ENCODE measurements at places on chromosomes 16 and 17.
A peak's percentile ranks its signal among the peaks of the same experiment; 100 is the strongest.

DNA sequence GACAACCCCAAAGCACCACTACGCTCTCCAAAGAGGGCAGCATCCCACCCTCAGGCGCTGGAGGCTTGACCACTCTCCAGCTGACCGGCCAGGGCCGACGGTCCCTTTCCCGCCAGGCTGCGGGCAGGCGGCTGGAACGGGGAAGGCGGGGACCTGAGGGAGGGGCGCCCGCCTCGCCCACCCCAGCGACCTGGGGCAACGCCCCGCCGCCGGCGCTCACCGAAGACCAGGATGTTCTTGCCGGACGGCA, 431 bp downstream of the DYNC1LI2 start:
- no peak for DNase-seq

DNA sequence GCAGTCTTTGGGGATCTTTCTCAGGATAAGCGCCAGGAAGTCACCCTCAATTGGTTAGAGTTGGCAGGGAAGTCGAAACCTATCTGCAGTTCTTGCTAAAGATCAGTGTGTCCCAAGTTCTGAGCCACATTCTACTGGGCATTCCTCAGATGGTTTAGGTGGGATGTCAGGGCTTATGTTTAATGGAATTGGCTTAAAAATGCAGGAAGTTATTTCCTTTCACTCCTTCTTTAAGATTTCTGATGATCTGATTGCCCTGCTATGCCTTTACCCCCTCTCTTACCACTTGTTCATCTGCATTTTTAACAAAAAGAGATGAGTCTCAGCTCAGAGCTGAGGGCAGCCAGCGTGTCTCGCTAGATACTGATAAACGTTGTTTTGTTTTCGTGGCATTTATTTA, 30.8 kb downstream of the FOXL1 start:
- DNase-seq: no peak

DNA sequence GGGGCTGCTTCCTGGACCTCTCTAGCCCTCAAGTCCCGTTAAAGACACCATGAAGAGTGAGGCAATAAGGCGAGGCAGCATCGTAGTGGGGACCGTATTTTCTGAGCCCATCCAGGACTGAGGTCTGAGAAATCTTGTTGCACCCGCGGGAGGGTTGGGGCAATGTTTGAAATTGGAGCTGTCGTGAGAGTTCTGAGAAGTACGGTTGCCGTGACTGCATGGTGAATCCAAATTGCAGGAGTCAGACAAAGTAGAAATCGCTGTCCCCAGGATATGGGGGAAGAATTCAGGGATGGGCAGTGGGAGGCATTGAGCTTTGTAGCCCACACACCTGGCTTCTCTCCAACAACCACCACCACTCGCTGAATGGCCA, 42.0 kb upstream of the RPL38 start:
- DNase-seq: no peak

DNA sequence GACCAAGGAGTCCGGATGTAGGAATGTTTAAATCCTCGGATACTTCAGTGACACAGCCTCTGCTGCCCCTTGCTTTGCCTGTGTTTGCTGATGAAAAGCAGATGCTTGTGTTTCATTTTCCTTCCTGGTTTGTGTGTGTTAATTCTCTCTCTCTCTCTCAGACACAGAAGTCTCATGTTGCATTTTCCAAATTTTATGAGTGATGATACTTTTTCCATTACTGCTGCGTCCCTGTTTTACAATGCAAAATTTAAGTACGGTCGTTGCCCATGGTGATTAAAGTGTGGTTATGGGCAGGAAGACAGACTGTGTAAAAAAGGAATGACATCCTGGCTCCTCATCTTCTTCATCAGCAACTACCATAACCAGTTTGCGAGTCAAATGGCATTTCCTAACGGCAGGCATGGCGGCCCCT, 5.7 kb downstream of the RMI2 start:
- DNase-seq: no peak

DNA sequence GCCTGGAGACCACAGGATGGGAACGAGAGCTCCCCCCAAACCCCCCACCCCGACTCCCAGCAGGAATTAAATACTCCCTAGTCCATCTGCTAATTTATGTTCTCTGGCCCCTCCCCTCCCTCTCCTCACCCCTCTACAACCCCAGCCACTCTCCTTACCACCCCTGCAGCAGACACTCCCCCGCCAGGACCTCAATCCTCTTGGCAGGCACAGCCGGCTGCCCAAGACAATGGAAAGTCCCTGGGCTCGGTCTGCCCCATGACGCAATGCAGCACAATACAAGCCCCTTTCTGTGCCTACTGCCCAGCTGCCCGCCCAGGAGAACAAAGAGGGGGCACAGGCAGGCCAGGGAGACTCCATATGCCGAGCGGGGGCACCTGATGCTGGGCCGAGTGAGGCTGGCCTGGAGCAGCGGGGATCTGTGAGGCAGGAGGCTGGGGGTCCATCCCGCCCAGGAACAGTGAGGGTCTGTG, 30.3 kb upstream of the CDC42EP4 start:
- DNase-seq: no peak

- DNase-seq: no peak
Measured at GRCh38 chr16:75606507-75606906, 16.6 kb downstream of the ADAT1 start.

GRCh38 chr17:68459037-68459639, 1.8 kb upstream of the WIPI1 start:
- DNase-seq: no peak

DNA sequence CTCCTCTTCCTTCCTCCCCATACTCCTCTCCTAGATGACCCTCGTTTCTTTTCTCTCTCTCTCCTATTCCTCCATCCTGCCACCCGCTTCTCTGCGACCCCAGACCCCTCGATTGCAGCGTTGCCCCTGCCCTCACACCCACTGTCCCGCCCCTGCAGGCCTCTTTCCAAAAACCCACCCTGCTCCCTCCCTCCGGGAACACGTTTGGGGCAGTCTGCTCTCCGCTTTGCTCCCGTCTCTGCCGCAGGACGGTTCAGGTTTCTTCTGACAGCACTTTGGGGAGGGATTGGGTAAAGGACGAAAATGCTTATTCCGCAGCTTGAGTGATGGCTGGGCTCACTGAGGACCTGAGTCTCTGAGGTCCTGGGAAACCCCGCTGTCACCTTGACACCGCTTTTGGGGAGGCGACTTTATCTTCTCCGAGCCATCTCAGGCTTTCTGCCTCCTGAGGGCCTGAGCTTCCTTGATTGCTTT, 690 bp downstream of the NDE1 start:
- DNase-seq: peak; percentile 7

- DNase-seq: no peak
Measured at GRCh38 chr17:73902416-73903181, 258.4 kb upstream of the SDK2 start.

DNA sequence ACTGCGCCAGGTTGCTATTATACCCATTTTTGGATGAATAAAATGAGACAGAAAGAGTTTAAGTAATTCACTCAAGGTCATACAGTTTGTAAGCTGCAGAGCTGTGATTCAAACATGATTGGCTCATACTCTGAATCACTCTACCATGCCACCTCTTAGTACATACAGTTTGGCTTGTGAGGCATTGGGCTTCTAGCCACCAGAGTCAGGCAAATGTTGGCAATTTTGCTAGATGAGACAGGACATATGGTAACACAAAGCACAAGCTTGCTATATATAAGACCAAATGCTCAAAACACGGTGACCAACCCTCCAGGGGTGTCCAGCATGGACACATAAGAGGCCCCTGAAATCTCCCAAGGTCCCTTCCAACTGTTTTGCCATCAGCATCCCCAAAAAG, 236.0 kb upstream of the IRX5 start:
- no peak for DNase-seq

- DNase-seq: no peak
Measured at GRCh38 chr17:28598389-28598788, 436 bp downstream of the SPAG5 start.

DNA sequence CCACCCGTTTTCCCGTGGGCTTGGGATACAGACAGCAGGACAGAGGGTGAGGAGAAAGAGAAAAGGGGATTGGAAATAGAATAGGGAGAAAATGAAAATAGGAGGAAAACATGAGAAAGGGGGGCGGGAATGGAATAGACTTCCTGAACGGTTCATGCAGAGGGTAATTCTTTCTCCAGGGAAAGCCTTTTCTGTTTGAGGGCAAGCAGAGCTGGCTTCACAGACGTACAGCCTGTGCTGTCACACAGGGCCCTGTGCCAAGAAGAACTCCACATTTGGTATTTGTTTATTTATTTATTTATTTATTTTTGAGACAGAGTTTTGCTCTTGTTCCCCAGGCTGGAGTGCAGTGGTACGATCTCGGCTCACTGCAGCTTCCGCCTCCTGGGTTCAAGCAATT, 12.0 kb downstream of the MILR1 start:
- no peak for DNase-seq

GRCh38 chr17:1639549-1640180, 5.9 kb downstream of the SCARF1 start:
- no peak for DNase-seq

GRCh38 chr16:21302898-21303528, 24.9 kb upstream of the CRYM start:
- no peak for DNase-seq

DNA sequence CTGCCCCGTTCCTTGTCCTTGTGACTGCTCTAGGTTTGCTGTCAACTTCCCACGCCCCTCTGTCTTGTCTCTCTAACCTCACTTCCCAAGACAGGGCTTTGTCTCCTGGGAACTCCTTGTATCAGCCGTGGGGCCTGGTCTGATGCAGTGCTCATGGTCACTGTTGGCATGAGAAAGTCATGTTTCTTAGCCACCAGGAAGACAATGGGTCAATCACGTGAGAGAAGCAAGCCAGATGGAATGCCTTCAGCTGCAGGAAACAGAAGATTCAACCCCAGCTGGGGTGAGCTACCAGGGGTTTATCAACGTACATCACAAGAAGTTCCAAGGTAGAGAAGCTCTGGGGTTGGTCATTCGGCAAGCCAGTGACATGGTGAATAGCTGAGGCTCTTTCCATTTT, 116.6 kb downstream of the IRF8 start:
- DNase-seq: no peak

GRCh38 chr17:77527409-77527808, 386.6 kb downstream of the SEC14L1 start:
- DNase-seq: no peak

GRCh38 chr16:48583075-48584065, 26.6 kb downstream of the N4BP1 start:
- DNase-seq: no peak

- no peak for DNase-seq
Measured at GRCh38 chr17:63703556-63704258, 3.8 kb upstream of the LIMD2 start.

GRCh38 chr17:67624886-67625656, 92.7 kb upstream of the NOL11 start:
- no peak for DNase-seq

GRCh38 chr17:7579001-7579833, at the start of gene CD68:
CD68 (plus strand) TSS chr17:7579638; CDS start chr17:7579678, 40 bp downstream.
- peak; percentile 31 for DNase-seq

DNA sequence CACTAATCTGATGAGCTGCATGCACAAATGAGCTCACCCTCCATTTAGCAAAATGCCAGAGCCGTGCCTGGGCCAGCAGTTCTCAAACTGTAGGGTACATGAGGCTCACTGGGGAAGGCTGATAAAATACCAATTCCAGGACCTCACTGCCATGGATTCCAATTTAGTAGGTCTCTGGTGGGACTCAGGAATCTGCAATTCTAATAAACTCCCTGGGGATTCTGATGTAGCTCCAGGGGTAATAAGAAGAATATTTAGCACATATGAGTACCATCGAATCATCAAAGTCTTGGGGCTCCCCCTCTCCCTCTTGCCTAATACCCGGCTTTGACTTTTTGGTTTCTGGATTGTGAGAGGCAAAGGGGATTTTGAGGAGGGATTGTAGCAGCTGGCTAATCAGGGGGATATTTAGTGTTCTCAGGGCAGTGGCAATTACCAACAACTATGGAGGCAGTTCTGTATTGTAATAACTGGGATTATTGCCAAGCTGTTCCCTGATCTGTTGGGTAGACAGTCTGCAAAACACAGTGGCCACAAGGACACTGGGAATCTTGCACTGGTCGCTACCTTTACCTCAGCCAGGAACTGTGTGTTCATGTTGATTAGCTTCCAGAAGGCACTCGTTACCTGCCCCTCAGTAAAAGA, 140.4 kb downstream of the SHISA9 start:
- DNase-seq: no peak

GRCh38 chr16:85928401-85928820, 29.4 kb downstream of the IRF8 start:
- DNase-seq: no peak

DNA sequence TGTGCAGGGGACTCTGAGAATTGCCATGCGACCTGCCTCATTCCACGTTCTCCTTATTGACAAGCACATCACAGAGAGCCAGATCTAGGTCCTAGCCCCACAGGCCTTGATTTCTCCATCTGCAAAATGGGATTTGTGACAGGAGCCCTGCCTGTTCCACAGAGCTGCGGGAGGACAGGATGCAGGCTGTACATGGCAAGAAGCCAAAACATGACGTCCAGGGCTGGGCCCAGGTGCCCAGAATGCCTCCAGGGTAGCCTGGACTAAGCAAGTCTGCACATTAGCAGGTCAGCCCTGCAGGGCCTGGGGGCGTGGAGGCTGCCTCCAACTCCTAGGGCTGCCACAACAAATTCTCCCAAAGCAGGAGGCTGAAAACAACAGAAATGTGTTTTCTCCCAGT, 235.7 kb upstream of the SDK2 start:
- DNase-seq: no peak

DNA sequence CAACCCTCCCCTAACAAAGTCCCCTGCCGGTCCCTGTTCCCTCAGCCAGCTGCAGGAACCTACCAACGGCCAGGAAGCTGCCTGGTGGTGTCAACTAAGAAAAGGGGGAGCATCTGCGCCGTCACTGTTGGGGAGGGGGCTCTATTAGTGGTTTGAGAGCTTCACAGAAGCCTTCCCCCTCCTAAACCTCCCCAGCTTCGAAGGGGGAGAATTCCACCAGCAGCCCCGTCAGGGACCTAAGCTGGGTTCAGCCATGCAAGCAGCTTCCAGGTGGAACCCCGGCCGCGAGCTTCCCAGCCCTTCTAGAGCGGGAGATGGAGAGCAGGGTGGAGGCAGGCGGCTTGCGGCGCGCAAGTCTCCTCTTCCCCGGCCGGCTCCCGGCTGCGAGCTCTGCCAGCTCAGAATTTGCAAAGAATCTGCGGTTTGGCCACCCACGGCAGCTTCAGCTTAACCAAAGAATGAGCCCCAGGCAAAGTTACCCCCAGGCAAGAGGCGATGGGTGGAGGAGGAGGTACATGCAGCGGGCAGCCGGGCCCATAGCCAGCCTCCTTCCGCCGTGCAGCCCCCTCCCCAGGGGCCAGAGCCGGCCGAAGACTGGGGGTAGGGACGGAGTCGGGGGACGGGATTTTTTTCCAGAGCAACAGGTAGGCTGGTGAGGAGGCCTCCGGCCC, 33.7 kb downstream of the DDX19A start:
- peak; percentile 36 for DNase-seq
